Stimulated activated CD4-positive, alpha-beta T cell treated with anti-CD3 and anti-CD28 coated beads, Interleukin-4, amount 100 ng/mL, for 1 hour (primary cell): ENCODE measurements at places on chromosomes 11 and 22.
A peak's percentile ranks its signal among the peaks of the same experiment; 100 is the strongest.

GRCh38 chr22:35454416-35455054 is 54.6 kb downstream of the MCM5 start:
- no peak for DNase-seq

- DNase-seq: no peak
These were observed 1.7 kb upstream of the LRRC4C start for GRCh38 chr11:41461057-41461681.

GRCh38 chr11:72233773-72234513 is 9.4 kb downstream of the INPPL1 start:
- DNase-seq: no peak

- no peak for DNase-seq
These were observed 14.8 kb downstream of the CCND1 start for GRCh38 chr11:69655479-69656428.

DNA sequence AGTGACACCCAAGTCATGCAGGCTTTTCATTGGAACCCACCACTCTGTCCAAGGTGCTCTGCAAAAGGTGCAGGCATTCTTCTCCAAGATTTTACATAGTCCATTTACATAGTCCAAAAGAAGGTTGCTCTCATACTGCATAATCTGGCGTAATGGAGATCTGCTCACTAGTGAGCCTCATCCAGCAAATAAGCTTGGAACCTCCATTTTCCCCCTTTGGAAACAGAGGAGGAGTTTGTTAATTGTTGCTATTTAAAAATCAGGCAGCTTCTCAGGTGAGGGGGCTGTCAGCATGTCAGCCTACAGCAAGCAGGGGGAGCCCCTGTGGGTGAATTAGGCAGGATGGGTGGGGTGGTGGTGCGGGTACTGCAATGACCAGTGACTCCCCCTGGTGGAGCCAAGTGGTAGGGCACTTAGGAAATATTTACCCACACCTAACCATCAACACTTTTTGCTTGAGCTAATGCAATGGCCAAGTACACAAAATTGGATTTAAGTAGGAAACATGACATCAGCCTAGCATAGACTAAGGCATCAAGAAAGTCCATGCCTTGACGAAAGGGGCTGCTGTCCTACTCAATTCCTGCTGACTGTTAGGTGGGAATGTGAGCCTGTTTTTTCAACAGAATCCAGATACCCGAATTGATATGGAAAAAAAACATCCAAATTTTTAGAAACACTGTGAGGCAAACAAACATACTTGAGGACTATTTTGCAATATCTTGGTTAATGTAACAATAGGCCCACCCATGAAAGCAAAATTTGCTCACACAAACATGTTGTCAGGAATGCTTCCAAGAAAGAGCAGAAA is 64.5 kb downstream of the AMBRA1 start:
- DNase-seq: peak; percentile 69

- no peak for DNase-seq
These were observed 713.9 kb upstream of the CCDC179 start for GRCh38 chr11:23574149-23574548.

DNA sequence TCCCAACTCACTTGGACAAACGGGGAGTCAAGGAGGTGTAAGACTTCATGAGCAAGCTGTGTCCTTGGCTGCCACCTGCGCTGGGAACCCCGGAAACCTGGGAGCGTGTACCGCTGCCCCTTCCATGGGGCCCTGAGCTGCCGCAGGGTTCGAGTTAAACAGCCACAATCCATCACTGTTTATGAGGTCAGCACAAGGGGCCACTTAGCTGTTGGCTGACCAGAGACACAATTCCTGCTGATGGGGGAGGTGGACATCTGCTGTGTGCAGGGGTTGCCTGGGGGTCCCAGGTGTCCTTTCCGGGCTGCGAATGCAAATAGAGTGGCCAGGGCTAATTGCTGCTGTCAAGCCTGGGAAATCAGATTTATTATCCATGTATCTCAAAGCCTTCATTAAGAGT is 549.3 kb downstream of the BRD1 start:
- no peak for DNase-seq

DNA sequence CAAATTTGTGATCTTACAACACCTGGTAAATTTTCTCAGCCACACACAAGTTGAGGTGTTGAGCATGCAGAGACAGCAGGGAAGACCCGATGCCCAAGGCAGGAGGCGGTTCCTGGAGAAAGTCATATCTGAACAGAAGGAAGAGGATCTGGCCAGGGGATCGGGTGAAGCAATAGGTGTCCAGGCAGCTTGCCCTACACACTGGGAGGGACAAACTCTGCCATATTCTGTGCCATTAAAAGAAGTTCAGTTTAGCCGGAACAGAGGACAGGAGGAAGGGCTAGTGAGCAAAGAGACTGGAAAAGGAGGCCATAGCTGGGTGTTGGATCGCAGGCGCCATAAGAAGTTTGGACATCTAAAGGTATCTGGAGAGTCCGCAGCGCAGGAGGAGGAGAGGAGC is 76.5 kb downstream of the TMPRSS5 start:
- DNase-seq: no peak

DNA sequence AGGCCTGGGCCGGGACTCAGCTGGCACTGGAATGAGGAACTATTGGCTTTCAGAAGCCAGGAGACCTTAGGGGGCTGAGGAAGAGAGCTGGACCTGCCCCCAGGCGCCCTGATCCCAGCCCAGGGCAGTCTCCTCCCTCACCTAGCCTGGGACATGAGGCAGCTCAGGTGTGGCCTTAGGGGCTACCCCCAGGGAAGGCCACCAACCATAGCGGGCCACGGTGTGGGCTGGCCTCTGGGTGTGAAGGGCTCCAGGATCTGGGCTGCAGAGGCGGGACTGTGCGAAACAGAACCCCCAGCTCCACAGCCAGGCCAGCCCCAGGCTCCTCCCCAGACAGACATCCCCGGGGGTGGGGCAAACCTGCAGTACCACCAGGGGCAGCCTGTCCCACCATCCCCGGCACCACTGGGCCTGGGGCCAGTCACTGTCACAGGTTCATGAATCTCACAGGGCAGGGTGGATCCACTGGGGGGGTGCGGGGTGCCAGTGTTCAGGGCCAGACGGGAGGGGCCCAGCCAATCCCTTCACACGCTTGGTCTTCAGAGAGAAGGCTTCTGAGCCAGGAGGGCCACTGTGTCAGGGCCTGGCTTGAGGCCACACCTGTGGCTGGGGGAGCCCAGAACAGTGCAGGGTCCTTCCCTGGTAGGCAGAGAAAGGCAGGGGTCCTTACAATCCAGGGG is 3.5 kb downstream of the PLXNB2 start:
- no peak for DNase-seq

DNA sequence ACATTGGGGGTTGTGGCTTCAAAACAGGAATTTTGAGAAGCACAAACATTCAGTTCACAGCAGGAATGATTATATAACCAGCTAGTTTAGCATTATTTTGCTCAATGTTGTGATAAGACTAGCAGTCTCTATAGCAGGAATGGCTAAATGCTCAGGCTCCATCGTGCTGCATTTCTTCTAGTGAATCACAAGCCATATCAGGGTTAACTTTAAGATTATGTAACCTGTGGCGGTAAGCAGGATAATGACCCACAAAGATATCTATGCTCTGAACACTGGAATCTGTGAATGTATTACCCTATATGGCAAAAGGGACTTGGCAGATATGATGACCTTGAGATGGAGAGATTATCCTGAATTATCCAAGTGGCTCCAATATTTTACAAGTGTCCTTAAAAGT is 14.8 kb downstream of the FSHB start:
- DNase-seq: no peak

DNA sequence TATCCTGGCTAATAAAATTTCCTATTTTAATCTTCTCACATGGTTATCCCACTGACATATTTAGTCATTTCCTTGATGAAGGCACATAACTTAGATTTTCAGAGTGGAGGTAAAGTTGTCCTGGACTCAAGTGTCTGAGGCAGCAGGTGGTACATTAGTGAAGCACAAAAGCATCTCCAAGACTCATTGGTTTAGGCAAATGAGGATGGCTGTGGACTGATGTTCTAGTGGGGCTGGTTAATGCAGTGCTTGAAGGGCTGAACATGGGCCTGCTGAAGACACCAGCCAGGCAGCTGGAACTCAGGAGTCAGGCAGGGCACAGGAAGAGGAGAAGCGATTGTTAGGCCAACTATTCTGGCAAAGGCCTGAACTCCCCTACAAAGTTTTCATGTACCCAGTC is 76.3 kb upstream of the SESN3 start:
- no peak for DNase-seq

- peak; percentile 21 for DNase-seq
These were observed at the start of gene CHST1 for GRCh38 chr11:45665206-45665932. CHST1 (minus strand) TSS chr11:45665622; CDS start chr11:45650923, 14,699 bp downstream.

DNA sequence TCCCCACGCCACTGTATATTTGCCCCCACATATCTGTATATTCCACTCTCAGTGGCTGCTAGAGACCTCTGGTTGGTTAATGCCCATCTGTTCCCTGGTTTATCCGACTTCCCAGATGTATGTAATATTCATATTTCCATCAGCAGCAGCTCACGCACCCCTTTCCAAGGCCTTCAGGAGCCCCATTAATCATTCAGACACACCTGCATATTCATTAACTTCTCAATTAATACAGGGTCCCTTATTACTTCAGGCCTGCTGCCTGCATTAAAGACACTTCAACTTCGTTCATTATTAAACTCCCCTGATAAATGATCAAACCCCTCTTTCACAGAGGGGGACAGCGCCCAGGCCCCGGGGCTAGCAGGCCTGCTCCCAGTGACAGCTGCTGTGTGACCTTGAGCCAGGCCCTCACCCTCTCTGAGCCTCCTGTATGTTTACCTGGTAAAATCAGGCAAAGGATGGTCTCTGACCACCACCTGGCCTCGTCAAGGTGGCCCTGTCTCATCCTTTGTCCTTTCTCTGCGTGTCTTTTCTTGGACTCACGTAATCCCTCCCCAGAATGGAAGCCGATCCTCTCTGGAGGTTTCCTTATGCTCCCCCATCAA is 34.5 kb downstream of the ELFN2 start:
- DNase-seq: no peak

- DNase-seq: no peak
These were observed 35.4 kb upstream of the IGSF9B start for GRCh38 chr11:133992121-133992520.

DNA sequence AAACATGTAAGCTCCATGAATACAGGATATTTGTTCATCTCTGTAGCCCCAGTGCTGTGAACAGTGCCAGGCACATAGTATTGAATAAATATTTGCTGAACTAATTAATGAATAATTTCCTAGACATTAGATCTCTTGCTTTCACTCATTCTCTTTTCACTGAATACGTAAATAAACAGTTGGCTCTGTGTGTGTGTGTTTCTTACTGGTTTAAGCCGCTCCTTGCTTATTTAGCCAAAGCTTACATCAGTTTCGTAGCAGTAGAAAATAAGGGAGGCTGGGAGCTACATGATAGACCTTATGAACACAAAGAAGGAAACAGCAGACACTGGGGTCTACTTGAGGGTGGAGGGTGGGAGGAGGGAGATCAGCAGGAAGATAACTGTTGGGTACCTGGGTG is 17.2 kb downstream of the KREMEN1 start:
- no peak for DNase-seq

DNA sequence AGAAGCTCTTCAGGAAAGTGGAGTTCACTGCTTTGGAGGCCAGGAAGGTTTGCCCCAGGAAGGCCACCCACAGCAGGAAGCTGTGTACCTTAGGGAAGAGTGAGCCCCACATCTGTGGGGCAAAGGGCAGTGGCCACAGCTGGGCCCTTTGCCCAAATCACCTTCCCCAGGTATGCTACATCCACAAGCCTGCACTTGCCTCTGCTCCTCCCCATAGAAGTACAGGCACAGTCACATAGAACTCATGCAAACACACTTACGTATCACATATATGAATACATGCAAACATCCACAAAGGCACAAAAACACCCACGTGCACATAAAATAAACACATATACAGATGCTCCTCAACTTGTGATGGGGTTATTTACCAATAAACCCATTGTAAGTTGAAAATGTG is 2.1 kb downstream of the TRIM29 start:
- no peak for DNase-seq

- no peak for DNase-seq
These were observed 7.6 kb downstream of the AMOTL1 start for GRCh38 chr11:94775567-94776327.

- no peak for DNase-seq
These were observed 44.7 kb upstream of the SEPTIN5 start for GRCh38 chr22:19669570-19669969.

DNA sequence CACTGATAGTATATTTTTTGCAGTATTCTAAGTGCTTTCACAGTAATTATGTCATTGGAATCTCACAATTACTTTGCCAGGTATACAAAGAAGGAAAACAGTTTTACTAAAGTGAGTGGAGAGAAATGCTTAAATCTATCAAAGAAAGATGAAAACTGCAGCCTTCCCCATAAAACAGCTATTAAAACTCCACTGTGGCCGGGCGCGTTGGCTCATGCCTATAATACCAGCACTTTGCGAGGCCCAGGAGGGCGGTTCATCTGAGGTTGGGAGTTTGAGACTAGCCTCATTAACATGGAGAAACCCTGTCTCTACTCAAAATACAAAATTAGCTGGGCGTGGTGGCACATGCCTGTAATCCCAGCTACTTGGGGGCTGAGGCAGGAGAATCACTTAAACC is 19.1 kb downstream of the OR51E1 start:
- DNase-seq: no peak

DNA sequence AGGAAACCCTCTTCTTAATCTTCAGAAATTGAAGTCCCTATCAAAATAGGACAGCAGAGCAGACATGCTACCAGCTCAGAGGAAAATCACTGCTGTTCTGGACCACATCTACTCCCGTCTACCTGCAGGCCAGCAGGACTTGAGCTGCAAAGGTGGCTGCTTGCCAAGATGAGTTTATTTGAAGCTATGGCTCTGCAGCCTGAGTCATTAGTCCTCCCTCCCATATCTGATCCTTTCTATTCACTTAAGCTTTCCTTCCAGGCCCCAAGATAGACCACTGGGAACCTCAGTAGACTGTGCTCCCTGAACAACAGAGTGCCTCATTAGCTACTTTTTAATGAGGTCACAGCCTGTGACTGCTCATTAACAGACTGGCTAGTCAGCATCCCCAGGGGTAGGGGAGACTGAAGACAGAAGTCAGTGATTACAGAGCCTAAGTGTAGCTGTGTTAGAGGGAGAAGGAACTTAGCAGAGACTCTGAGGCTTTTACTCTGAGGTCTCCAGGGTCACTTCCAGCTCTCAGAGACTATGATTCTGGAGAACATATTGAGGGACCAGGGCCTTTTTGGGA is 6.8 kb upstream of the OR10A2 start:
- no peak for DNase-seq

GRCh38 chr11:29989174-29989970 is 27.5 kb downstream of the KCNA4 start:
- no peak for DNase-seq
